KG1 (cell line): ENCODE measurements at places on chromosomes 11 and 22.

GRCh38 chr22:34255042-34255441 is 334.8 kb upstream of the LARGE1 start:
- DNase-seq = no peak

DNA sequence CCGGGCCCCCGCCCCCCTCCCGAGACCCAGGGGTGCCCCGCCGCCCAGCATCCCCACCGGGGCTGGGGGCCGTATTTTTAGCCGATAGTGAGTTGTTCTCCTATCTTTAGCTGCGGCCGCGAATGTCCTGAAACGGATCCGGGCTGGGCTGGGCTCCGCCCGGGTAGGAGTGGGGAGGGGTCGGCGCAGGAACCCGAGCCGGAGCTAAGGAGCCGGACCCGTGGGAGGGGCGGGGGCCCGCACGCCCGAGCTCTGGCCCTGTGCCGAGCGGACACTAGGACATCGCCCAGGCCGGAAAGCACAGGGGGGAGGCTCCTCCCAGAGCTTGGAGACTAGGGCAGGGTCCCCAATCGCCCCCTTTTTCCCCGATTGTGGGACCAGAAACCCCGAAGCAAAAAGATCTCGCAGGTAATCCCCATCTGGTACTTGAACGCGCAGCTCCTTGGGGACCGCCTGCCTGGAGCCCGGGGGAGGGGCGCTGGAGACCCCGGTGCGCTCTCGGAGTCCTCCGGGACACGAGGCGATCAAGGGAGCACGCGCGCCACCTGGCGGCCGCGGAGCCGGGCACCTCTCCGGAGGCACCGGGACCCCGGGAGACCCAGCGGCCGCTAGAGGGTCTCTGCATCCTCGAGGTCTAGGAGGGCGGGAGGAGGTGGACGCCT is 669 bp downstream of the CDC42EP2 start:
- peak; percentile 68 for DNase-seq

- DNase-seq = no peak
Observed at GRCh38 chr11:130486987-130487923, 38.8 kb downstream of the ADAMTS15 start.

GRCh38 chr11:133081730-133082452 is 450.4 kb downstream of the OPCML start:
- no peak for DNase-seq

DNA sequence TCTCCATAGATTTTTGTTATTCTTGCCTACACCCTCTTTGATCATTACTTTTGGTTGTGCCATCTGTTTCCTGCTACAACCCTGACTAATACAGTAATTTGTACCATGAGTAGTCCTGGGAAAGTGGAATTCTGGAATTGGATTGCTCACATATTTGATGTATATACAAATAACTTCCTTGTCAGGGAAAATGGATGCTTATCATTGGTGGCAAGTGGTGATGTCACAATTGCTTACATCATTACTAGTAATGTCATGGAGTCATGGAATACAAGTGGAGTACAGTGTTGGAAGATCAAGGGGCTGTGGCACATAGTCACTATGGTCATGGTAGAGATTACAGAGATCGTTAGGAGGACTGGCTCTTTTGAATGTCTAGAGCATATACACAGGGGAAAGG is 24.4 kb downstream of the AASDHPPT start:
- DNase-seq = no peak

- no peak for DNase-seq
Observed at GRCh38 chr11:128806506-128807261, 60.4 kb downstream of the KCNJ1 start.

DNA sequence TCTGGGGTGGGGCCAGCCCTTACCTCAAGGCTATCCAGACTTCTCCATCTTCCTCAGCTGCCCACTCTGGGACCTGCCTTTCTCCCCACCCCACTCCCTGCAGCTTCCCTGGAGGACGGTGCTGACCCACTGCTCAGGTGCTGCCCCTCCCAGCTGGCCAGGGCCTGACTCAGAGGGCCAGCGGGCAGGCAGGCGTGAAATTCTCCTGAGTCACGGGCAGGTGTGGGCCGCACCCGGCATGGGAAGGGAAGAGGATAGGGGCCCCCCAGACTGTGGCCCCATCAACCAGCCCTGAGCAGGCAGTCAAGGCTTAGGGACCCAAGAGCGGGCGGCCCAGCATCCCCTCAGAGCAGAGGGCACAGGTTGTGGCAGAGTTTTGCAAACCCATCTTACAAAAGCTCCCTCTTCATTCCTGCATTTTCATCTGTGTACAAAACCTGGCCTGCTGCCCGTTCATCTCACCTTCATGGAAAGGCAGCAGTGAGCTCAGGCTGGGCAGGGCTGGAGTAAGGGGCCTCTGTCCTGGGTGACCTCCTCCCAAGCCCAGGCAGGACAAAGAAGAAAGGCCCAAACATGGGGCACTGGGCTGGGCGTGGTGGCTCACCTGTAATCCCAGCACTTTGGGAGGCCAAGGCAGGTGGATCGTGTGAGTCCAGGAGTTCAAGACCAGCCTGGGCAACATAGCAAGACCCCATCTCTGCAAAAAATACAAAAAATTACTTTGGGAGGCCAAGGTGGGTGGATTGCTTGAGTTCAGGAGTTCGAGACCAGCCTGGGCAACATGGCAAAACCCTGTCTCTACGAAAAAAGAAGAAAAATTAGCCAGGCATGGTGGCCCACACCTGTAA is 6.1 kb downstream of the RHOD start:
- no peak for DNase-seq

GRCh38 chr11:110782616-110783015 is 70.4 kb upstream of the ARHGAP20 start:
- DNase-seq = no peak

DNA sequence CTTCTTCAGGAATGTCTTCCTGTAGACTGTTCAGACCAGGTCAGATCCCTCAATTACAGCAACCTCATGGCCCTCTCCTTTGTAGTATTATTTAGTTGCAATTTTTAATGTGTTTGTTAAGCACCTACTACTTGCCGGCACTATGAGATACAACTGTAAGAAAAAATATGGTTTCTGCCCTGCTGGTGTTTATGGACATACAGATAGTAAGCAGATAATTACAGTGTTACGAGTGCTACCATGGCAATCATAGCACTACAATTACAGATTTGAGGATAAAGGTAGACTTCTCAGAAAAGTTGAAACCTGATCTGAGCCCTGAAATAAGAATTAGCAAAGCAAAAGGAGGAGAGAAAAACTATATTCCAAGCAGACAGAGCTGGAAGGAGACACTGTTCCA is 2.8 kb downstream of the LRRC51 start:
- no peak for DNase-seq

DNA sequence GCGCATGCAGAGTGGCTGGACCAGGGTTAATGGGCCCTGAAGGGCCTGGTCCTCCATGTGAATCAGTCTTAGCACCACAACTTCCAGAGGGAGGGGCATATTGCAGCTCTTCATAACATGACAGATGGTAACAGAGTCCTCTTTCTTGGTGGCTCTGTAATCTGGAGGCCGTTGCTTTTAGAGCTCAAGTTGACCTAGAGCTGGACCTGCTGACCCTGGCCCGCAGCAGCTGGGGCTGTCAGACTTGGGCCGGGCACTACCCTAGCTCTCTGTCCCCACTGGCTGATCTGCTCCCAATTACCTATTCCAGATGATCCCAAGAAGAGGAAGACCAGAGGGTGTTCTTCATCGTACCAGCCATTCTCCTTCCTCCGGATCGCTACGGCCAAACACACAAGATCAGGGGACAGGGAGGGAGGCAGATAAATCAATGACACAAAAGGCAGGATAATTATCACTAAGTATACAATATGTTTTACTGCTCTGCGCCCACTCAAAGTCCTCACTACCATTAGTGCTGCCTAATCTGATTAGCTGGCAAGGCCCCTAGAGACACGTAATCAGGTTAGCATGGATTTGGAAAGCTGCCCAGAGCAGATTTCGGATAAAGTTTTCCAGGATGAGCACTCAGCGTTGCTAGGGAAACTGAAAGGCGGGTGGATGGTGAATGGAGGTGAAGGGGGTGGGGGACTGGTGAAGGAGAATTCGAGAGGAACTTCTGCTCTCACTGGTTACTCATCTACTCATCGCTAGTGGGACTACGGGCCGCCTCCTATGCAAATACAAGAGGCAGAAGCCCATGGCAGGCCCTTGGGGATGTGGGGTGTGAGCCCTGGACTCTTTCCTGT is 64.5 kb upstream of the PHOX2A start:
- DNase-seq = no peak

GRCh38 chr11:12282676-12283075 is 94.7 kb upstream of the PARVA start:
- DNase-seq = no peak

DNA sequence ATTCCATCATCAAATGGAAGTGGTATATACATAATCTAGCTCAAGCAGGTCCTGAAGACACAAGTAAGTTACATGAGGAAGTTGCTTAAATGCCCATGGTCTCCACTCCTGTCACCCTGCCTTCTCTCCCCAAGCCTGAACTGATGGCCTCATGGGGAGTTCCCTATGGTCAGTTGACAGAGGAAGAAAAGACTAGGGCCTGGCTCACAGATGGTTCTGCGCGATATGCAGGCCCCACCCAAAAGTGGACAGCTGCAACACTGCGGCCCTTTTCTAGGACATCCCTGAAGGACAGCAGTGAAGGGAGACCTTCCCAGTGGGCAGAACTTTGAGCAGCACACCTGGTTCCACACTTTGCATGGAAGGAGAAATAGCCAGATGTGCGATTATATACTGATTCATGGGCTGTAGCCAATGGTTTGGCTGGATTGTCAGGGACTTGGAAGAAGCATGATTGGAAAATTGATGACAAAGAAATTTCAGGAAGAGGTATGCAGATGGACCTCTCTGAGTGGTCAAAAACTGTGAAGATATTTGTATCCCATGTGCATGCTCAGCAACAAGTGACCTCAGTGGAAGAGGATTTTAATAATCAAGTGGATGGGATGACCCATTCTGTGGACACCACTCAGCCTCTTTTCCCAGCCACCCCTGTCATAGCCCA is 17.3 kb upstream of the CD82 start:
- no peak for DNase-seq

- DNase-seq = no peak
Observed at GRCh38 chr11:116697011-116697410, 75.8 kb downstream of the BUD13 start.

- DNase-seq = no peak
Observed at GRCh38 chr22:49295465-49295743, 532.3 kb downstream of the BRD1 start.

- no peak for DNase-seq
Observed at GRCh38 chr11:88604260-88604659, 266.7 kb upstream of the CTSC start.

- no peak for DNase-seq
Observed at GRCh38 chr22:38186429-38186828, 4.8 kb upstream of the PLA2G6 start.

- DNase-seq = no peak
Observed at GRCh38 chr22:22770280-22770871, 117.2 kb upstream of the IGLL5 start.

DNA sequence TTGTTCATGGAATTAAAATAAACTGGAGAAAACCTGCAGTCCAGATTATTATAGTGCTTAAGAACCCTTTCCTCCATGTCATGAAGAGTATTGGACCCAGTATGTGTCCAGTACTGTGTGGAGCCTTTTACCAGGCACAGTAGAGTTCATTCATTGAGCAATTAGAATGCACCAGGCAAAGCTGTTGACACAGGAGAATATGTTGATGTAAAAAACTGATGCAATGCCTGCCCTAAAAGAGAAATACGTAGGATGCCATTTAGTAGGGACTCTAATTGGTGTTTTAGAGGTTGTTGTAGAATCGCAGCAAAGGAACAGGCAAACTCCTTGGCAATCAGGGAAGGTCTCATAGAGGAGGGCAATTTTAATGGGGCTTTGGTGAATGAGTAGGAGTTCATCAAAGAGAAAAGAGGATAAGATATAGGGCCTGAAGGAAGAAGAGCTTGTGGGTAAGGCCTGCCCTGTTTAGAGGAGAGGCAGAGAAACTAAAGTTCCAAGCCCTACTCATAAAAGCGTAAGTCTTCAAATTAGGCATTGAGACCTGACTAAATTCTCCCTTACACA is 126.4 kb downstream of the SEZ6L start:
- no peak for DNase-seq

DNA sequence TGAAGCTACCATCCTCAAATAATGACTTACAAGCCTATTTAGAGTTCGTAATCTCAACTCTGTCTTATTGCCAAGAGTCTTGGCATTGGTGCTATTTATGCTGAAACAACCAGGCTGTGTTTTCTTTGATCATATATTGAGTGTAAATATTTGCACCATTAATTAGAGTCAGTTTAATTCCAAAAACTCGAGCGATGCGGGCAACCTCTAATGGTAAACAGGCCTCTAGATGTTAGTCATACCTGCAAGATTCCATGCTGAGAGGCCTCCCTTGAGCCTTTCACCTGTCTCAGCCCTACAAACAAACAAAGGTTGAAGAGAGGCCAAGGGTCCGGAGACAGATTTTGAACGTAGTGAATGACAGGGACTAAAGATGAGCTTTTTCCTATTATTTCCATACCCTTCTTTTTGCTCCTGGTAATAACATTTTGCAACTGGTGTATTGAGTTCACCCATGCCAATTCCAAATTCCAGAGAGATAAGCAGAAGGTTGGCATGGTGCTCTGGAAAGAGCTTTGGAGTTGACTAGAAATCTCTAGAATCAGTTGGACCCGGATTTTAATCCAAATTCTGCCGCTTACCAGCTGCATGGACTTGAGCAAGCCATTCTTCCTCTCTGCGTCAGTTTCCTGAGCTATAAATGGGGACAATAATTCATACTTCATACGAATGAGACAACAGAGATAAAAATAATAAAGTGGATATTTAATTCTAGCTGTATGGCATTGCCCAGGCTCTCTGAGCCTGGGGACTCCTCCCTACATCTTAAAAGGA is 99.1 kb upstream of the ANO1 start:
- DNase-seq = no peak

DNA sequence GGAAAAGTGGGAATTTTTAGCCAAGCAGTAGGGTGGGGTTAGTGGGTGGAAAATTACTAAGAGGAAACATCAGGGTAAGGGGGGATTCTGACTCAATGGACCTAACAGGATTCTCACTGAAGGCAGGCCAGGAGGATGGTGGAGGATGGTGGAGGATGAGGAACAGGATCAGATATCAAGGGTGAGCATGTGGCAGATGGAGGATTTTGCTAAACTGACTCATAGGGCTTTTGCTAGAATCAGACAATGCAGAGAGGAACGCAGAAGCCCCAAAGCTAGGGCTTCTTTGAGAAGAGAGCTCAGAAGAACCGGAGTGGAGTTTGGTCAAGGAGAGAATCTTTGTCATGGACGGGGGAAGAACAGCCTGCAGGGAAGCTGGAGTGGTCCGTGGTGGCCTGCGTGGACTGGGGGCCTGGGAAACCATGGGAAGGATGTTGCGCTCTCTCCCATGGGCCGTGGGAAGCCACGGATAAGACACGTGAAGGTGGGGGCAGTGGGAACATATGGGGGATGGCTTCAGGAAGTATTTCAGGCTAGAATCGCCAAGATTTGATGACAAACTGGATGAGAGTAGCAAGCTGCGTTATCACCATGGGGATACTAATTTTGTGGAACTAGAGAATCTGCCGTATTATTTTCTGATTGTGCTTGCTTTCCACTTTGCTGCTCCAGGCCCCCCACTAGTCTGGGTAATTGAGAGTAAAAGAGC is 165.2 kb downstream of the LDLRAD3 start:
- DNase-seq = no peak

DNA sequence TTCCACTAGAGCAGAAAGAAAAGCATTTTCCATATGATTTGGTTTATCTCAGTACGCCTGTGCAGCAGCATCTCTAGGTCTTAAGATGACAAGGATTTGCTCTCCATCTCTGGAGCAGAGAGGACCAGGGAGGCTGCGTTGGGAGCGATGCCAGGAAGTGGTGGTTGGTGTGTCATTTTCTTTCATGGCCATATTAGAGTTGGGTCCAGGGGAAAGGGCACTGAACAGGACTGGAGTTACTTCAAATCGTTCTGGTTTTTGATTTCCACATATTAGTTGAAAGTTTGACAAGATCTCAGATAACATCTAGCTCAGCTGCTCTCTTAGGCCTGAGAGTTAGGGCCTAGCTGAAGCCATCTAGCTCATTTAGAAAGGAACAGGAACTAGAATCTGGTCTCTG is 157.7 kb downstream of the ADAMTS15 start:
- DNase-seq = no peak
